ENCODE measurements at places on chromosomes 7 and 10.

GRCh38 chr7:16091701-16092310 is 329.5 kb downstream of the CRPPA start:
- no peak for DNase-seq

DNA sequence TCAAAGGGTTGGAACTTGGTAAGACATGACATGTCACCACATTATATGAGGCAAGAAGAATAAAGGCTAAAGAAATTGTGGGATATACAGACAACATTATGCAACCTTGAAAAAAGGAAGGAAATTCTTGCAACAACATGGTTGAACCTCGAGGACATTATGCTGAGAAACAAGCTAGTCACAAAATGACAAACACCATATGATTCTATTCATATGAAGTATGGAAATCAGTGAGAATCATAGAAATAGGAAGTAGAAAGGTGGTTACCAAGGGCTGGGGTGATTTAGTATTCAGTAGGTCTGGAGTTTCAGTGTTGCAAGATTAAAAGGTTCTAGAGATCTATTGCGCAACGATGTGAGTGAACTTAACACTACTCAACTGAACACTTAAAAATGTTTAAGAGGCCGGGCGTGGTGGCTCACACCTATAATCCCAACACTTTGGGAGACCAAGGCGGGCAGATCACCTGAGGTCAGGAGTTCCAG is 126.9 kb upstream of the TBX20 start:
- peak; percentile 49 for DNase-seq

GRCh38 chr7:55132890-55133551 is 114.2 kb downstream of the EGFR start:
- no peak for DNase-seq

- DNase-seq, result no peak
Measured at GRCh38 chr7:13041368-13041988, 354.0 kb downstream of the ARL4A start.

DNA sequence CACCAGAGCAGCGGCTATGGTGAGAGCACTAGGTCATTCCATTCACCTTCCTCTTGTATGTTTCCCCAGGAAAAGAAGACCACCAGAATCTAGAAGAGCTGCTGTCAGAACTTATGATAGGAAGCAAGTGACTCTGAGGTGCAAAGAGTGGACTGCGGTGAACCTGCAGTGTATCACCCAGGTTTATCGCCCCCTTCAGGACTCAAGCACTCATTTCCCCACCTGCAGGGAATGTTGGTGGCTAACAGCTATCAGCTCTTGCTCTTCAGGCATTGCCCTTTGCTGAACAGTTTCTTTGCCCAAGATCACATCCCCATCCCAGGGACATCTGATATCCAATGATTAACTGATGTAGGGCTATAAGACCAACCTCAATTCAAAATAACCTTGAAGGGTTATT is 66.3 kb upstream of the IL6 start:
- no peak for DNase-seq

- DNase-seq, result no peak
Measured at GRCh38 chr10:47043928-47044538, 132.8 kb downstream of the PTPN20 start.

DNA sequence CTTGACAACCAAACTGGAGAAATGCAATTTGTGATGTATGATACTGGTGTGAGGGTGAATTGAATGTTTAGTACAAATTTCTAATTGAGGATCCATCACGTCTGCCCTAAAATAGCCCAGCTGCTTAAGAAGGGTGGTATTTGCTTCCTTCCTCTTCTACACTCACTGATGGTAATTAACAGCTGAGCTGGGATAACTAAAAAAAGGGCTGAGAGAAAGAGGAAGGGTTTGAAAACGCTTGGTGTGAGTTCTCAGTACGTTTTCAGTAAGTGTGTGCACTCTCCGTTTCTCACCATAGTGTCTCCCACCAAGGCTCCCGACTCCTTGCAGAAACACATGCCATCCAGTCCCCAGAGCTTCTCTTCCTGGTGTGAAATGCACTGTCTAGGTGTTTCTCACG is 54.3 kb downstream of the MAP3K8 start:
- DNase-seq, result peak; percentile 63

DNA sequence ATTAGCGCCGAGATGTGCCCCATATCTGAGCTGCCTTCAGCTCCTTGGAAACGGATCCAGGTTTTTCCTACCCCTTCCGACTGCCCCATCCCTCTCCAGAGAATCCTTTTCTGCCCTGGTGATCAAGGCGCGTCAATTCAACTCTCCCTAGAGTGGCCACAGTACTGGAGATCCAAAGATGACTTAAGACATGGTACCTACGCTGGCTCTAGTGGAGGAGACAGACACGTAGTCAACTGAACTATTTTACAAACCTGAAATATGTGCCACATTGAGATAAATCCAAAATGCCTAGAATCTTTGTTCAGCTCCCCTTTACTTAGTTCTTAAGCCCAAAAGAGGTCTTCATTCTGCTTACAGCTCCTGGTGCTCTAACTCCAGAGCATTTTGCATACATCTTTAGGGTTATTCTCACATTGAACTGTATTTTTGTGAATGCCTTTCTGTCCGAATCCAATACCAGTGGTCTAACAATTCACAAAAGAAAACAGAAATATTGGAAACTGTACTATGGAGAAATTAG is 444 bp upstream of the TNPO3 start:
- no peak for DNase-seq

DNA sequence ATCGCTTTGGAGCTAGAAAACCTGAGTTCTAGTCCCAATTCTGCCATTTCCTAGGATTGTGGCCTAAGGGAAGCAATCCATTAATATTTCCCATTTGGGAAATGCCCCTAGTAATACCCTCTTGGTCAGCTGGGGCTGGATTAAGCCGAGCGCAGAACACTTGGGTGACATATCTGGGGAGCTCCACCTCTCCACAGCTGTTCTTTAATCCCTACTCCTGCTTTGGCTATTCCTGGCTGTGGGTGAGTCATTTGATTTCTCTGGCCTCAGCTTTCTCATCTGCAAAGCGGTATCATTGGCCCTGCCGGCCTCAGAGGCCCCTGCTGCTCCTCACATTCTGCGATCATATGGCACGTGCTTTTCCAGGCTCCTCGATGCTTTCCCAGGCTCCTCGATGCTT is 108.3 kb downstream of the BUB3 start:
- DNase-seq, result no peak

Measured in inflammatory macrophage treated with lipopolysaccharide for 1 hour (primary cell).